Calu3 (cell line): ENCODE measurements at places on chromosomes 16 and 17.

GRCh38 chr16:49502136-49502881 is 128.7 kb downstream of the C16orf78 start:
- no peaks in the 10 kb centered on the region for H3K4me1 ChIP-seq
- H3K27me3 ChIP-seq = peaks cover 62% of the 10 kb centered on the region
- no peak overlapping the region for H3K4me3 ChIP-seq

- H3K36me3 ChIP-seq = no peaks in the 10 kb centered on the region
- H3K27ac ChIP-seq = no peak overlapping the region
- H3K4me1 ChIP-seq = no peaks in the 10 kb centered on the region
- peaks cover 72% of the 10 kb centered on the region for H3K27me3 ChIP-seq
Observed at GRCh38 chr17:79146562-79146961, 71.9 kb downstream of the ENGASE start.

DNA sequence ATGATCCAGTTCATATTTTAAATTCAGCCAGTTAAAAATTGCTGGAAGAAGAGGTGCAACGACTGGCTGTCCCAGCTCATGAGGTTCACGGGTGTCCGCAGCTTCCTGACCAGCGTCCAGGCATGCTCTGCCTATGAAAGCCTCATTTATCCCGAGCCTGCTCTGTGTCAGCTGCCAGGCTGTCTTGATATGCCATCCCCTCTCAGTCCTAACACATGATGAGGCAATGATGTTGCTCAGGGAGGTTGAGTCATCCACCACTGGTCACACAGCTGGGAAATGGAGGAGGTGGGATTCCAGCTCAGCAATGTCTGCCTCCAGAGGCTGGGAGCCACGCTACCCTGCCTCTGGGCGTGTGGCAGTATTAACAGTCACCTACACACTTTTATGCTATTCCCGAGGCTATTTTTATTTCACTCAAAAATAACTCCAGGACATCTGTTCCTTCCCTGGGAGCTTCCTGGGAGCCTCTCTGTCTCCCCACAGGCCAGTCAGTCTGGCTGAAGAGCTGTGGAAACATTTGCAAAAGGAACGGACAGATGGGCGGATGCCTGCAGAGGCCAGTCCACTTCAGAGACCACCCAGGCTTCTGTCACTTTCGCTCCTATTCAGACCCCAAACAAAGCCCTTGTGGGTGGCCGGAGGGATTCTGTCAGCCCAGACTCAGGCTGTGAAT is 22.5 kb downstream of the RAB11FIP4 start:
- no peaks in the 10 kb centered on the region for H3K36me3 ChIP-seq
- peaks cover 68% of the 10 kb centered on the region for H3K27me3 ChIP-seq
- DNase-seq = no peak

DNA sequence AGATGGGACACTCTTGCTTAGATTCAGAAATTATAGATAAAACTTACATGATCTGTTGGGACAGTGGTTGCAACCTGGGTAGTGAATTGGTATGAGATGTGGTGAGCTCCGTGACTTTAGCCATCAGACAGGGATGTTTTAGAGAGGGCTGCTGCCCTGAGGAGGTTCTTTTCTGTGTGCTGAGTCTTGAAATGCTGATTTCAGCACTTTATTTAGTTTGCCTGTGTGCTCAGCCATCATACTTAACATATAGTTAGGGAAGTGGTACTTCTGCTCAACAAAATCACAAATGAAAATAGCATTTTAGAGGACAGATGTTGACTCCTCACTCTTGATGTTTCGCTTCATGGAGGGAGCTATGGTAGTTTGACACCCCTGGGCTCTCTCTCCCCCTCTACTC is 95.9 kb upstream of the CDH13 start:
- H3K27ac ChIP-seq = no peak overlapping the region
- no peak overlapping the region for H3K4me3 ChIP-seq
- no peak for DNase-seq
- no peaks in the 10 kb centered on the region for H3K36me3 ChIP-seq
- H3K27me3 ChIP-seq = no peaks in the 10 kb centered on the region
- no peaks in the 10 kb centered on the region for H3K4me1 ChIP-seq

- no peaks in the 10 kb centered on the region for H3K4me1 ChIP-seq
- H3K27me3 ChIP-seq = peaks cover 40% of the 10 kb centered on the region
- H3K4me3 ChIP-seq = no peak overlapping the region
Observed at GRCh38 chr17:9023392-9024218, 2.3 kb downstream of the NTN1 start.
